ENCODE measurements at places on chromosomes 11 and 22. TPM values are rescaled to one million over a fixed set of nuclear protein-coding genes. Genes with fewer than 3 reads are reported as not detected.

Gene BAIAP2L2
- 359 TPM for total RNA-seq

GRCh38 chr11:100152766-100153165 lies 534.3 kb upstream of the ARHGAP42 start:
- H3K4me1 ChIP-seq = no peaks in the 10 kb centered on the region
- no peak overlapping the region for H3K4me3 ChIP-seq
- no peak for DNase-seq
- no peaks in the 10 kb centered on the region for H3K36me3 ChIP-seq
- no peak overlapping the region for H3K27ac ChIP-seq

DNA sequence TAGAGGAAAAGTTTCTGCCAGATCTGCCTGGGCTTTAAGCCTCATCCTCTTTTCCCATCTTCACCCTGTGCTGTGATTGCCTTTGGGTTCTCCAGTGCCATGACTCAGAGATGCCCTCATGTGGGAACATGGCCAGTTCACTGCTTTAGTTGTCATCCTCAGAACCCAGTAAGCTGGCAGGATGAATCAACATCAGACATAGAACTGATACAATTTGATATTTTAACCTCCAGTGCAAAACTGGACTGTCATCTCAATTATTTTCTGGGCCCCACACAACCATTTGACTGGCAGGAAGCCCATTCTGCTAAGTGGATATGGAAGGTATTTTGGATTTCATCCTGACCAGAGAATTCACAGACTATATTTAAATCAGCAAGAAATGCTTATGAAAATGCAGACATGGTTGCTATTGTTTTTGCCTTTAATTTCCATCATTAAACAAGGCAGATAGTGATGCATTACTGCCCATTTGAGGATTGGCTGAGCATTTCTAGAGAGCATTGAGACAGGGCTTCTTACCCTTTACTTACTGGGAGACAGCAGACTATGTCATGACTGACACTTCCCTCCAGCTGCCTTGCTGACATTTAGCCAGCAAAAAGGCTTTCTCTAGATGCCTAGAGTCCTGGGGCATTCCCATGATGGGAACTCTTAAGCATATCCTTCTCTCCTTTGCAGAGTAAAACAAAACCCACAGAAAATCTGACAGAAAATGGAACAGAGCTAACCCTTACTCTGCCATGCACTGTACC lies 327.1 kb upstream of the MTNR1B start:
- H3K27me3 ChIP-seq = no peaks in the 10 kb centered on the region
- no peaks in the 10 kb centered on the region for H3K36me3 ChIP-seq
- no peaks in the 10 kb centered on the region for H3K4me1 ChIP-seq
- H3K27ac ChIP-seq = no peak overlapping the region
- no peak overlapping the region for H3K4me3 ChIP-seq

DNA sequence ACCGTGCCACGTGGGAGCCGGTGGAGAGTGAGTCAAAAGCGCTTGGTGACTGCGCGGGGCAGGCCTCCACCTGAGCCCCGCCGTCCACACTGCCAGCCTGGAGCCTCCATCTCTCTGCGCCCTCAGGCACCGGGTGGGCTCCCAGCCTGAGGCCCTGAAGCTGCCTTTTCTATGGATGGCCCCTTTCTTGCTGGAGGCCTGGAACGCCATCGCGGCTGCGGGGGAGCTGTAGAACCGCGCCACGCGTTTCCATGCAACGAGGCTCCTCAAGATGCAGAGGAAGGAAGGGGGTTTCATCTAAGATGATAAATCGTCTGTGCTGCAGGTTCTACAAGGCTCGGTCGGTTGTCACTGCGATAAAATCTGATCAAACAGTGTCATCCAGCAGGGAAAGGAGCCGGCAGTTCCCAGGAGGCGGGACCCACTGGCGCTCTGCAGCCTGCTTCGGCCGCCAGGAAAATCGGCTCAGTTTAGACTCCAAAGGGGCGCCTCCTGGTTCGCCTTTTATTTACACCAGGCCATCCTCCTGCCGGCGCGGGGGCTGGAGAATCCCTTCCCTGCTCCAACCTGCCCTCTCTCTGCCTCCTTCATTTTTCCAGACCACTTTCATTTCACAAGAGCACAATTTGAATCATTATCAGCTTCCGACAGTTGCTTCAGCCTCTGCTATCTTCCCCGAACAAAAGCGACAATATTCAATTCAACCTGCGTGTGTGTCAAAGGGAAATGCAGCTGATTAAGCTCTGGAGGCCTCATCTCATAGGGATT lies 624.4 kb downstream of the BRD1 start:
- no peak overlapping the region for H3K4me3 ChIP-seq
- no peaks in the 10 kb centered on the region for H3K36me3 ChIP-seq
- DNase-seq = peak; percentile 30
- H3K27ac ChIP-seq = no peak overlapping the region

DNA sequence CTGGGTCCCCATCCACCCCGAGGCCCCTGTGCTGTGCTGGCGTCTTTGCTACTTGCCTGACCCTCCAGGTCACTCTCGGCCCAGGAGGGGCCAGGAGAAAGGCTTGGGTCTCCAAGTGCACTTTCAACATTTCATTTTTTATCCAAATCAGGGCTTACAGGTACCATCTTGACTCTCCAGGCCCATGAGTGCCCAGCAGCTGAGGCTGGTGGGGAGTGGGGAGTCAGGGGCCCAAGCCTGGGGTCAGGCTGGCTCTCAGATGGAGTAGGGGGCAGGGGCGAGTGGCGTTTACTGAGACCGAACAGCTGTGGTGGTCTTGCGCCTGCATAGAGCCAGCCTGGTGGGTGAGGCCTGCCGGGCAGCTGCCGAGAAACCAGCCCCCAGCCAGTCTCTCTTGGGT lies 61.6 kb downstream of the MPPED1 start:
- H3K27ac ChIP-seq = no peak overlapping the region
- no peaks in the 10 kb centered on the region for H3K36me3 ChIP-seq
- H3K4me1 ChIP-seq = no peaks in the 10 kb centered on the region

Measured in Peyer's patch (tissue), 4 donors.